ENCODE measurements at places on chromosomes 5 and 9. TPM values are rescaled to one million over a fixed set of nuclear protein-coding genes. Genes with fewer than 3 reads are reported as not detected.
A peak's percentile ranks its signal among the peaks of the same experiment; 100 is the strongest.

DNA sequence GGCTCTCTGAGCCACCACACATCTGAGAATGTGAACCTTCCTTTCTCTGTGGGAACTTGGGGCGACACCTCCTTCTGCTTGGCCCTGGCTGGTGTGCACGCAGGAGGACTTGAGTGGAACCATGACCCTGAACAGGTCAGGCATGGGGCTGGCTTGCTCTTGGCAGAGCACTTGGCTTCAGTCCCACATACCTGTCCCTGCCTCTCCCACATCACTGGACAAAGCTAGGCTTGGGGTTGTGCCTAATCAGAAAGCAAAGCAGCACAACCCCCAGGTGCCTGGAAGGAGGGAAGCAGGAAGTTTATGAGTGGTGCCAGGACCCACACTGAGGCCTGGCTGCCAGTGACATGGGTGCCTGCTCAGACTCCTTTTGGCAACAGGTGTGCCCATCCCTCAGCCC lies 13.2 kb downstream of the GADD45G start:
- no peak for DNase-seq

DNA sequence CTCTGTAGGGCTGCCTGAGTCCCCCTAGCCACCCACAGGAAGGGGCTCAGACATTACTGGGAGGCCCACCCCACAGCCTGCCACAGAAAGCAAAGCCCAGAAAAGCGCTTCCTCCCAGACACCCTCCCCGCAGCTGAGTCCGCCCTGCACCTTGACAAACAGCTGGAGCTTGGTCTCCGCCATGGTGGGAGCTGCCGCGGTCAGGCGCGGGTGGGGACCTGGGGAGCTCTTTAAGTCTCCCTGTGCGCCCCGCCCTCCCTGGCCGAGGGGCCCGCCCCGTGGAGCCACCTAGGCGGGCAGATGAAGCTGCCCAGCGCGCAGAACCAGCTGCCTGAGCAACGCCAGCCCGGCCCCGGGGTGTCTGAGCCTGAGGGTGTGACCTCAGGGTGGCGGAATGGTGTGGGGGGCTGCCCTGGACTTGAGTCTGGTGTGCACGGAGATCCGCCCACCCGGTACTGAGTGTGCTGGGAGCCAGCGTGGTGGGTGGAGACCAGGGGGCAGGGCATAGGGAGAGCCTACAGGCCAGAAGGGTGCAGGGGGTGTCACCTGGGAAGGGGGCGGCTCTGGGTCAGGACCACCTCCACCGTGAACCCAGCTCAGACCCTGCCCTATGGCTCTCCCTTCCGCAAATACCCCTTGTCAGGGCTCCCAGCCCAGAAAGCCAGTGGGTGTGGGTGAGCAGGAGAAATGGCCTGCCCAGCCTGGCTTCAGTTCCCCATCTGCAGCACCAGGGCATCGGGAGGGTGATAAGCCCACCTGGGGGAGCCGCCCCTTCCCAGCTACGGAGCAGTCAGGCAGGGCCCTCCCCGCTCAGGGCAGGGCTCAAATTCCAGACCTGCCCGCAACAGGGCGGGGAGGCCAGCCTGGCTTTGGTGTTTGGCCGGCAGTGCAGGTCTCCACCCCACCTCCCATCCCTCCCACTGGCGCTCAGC lies at the start of gene CLIC3:
CLIC3 (minus strand) TSS at position 208 of the 932 bp plus-strand sequence; CDS start at position 183, 25 bp downstream.
- no peak for DNase-seq

DNA sequence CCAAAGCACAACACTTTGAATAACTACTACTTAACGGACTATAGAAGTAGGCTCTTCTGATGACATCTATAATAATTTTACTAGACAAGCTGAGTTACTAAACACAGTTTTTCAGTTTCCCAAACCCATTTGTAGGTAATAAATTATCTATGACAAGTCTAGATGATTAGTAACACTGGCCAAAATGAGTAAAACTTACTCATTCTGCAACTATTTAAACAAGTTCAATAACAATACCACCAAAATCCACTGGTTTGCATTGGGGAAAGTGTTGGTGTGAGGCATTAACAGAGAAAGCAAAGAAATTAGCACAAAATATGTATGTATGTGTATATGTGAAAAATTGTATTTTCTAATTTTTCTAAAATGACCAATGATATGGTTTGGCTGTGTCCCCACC lies 119.3 kb downstream of the NR2F1-AS1 start:
- DNase-seq: no peak

- no peak for DNase-seq
Measured at GRCh38 chr9:110975278-110975677, 63.0 kb downstream of the LPAR1 start.

GRCh38 chr9:14912859-14913258 lies 2.6 kb upstream of the FREM1 start:
- DNase-seq: no peak

GRCh38 chr9:134384811-134385479 lies 58.7 kb downstream of the RXRA start:
- no peak for DNase-seq

DNA sequence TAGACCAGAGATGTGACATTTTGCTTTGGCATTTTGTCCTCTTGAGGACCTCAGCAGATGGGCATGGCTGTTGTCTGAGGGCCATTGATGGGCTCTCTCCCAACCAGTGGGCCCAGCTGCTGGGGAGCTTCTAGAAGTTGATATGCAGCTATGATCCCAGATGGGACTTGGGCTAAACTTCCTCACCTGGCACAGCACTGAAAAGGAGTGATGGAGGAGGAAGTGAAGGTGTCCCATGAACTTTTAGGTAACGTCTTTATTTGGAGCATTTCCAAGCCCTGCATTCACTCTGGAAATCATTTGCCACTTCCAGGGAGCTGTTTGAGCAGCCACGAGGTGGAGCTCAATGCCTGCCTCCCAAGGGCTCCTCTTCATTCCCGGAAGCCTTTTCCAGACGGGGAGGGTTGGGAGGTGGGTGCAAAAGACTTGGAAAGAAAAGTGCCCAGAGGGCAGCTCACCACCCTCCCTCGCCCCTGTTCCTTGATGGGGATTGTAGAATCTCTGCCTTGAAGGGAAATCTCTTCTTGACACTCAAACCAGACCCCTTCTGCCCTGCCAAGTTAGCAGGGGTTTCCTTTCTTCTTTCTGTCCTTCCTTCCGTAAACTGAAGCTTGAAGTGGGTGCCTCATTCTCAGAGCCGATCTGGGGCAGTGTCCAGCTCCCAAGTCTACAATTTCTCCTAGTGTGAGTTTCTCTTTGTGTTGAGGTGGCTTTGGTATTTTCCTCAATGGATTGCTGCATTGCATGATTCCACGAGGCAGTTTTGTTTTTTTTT lies 18.1 kb upstream of the NEUROG1 start:
- DNase-seq: peak; percentile 7

GRCh38 chr9:111870774-111871498 lies 25.7 kb upstream of the UGCG start:
- no peak for DNase-seq

GRCh38 chr9:124810663-124811355 lies 33.9 kb downstream of the OLFML2A start:
- DNase-seq: peak; percentile 40

DNA sequence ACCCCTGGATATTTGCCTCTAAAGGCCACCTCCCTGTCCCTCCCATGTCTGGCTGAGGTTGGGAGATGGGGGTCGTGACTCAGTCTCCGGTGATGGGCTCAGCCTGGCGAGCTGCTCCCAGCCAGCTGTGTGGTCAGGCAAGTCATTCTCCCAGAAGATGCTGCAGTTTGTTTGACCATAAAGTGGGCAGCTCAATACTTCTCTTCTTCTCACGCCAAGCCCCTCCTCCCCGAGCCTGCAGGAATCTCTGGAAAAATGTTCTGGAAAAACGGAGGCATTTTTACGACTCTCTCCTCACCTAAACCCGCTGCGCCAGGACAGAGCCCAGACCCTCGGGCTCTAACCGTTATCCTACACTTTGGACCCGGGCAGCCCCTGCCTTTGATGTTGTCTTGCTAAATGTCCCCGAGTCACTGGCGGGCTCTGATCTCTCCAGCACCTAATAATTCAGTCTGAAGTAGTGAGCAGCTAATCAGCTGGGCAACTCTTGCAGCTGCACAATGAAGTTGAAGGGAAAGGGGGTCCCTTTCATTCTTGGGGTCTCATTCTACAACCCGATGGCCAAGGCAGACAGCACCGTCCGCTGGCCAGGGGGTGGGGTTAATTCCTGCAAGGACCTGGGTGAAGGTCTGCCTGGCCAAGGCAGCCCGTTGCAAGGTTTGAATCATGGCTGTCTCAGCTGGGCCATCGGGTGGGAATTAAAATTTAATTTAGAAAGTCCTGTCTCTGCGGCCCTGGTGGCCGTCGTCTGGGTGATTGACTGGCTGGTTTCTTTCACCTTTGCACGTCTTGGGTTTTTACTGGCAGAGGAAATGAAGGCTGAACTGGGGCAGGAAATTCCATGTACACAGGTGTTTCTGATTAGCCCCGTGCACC lies 12.3 kb downstream of the DCANP1 start:
- no peak for DNase-seq

DNA sequence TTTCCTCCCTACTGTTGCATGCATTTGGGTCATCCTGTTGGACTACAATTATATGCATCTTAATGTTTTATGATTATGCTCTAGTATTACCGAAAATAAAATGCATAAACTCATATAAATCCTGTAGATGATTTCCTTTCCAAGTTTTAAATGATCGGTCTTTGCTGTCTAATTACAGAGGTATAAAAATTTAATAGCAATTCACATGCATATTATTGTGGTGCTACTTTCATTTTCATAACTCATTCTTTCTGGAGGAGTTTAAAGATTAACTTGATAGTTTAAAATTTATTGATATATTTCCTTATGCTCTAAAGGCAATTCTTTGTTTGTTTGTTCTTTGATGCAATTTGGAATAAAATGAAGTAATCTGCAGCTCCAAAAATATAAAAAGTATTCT lies 1475.1 kb downstream of the MAT2B start:
- DNase-seq: no peak

GRCh38 chr5:21209409-21209808 lies 1221.4 kb upstream of the CDH18 start:
- DNase-seq: no peak

DNA sequence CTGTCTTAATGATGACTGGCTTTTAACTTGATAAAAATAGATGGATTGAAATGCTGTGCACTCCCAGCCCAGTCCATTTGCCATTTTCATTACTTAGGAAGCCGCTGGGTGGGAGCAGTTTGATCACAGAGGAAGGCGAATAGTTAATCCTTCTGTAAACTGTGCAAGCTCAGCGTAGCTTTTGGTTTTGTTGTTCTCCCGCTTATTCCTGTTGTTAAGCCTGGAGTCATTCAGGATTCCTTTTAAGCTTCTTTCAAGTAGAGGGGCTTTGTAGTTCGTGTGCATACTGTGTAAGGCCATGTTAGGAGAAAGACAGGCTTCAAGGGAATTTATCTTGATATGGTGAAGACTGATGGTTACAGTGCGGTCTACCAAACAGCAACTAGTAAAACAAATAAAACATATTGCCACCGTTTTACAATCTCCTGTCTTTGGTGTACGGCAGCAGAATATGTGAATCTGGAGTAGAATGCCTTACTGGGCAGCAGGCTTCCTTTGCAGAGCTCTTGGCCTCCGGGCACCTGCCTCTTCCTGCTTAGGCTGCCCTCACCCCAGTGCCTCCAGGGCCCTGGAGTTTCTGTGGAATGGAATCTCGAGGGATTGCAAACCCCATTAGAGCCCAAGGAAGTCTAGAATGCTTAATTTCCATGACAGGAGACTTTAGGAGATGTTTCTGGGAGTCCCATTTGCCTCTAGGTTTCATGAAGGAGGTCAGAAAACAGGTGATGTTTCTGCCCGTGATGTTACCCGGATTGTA lies 141.4 kb downstream of the TRIO start:
- DNase-seq: no peak

DNA sequence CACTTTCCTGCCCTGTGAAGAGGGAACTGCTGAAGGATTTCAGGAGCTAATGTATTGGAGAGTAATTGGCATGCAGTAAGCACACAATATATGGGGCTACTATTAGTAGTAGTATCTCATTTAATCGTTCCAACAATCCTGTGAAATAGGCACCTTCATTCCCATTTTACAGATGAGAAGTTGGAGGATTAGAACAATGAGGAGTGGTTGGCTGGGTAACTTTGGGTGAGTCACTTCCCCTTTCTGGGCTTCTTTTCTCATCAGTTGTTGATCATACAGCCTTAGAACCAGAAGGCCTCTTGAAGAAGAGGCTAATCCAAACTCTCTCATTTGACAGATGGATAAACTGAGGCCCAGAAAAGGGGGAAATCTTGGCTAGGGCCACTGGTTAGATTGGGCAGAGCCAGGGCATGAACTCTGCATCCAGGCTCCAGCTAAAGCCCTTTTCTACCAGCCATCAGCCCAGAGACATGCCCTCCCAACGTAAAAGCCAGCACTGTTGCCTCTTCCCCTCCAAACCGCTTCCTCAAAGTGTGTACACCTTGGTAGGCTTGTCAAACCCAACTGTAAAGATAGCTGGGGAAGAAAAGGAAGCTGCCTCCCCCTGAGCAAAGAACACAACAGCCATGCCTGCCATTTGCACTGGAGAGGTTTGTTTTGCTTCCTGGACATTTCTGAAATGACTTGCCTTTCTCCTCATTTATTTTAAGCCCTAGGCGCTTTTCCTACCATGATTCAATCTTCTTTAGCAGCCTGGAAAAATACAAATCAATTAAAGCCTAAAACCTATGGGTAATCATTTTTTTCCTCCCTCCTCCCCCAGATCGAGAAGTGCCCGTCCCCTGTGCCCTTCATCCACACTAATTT lies 992 bp downstream of the SPACA9 start:
- DNase-seq: no peak

DNA sequence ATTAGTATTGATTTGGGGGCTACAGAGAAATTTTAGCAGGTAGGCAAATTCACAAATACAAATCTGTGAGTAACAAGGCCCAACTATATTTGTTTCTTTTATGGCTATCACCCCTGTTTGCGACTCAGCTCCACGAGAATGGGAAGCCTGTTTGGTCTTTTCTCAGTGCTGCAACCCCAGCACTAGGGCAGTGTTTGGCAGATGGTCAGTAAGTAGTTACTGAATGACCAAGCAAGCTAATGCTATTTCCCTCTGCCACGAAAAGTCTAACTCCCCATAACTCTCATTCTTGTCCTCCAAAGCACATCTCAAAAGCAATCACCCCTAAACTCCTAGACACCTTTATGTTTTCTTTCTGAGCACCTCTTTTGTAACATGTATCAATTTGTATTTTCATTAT lies 245.6 kb downstream of the DNAH5 start:
- DNase-seq: no peak

- DNase-seq: no peak
Measured at GRCh38 chr9:134895097-134895496, 14.5 kb downstream of the FCN2 start.

DNA sequence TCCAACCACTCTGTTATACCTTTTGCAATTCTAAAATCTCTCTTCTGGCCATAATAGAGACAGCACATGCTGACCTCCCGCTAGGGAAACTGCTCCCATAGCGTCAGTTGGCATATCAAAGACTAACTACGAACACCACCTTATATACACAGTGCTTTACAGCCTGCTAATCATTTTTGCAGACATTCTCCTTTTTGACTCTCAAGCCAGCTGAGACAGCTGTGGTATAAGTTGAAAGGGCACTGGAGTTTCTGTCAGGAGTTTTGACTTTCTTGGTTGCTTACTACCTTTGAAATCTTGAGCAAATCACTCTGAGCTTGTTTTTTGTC lies 160.2 kb upstream of the TBCA start:
- DNase-seq: no peak

GRCh38 chr5:104016646-104017045 lies 454.1 kb upstream of the NUDT12 start:
- no peak for DNase-seq

Gene SLCO4C1
- total RNA-seq: not detected

Gene PCDHB14
- 0.51 TPM for total RNA-seq

Gene ZNF189
- total RNA-seq: 23.1 TPM

Gene EIF4EBP3
- 2.3 TPM for total RNA-seq

Gene C5
- 1.6 TPM for total RNA-seq

Measured in dermis microvascular lymphatic vessel endothelial cell (primary cell).